SJSA1 (cell line): ENCODE measurements at places on chromosomes 16 and 17. TPM values are rescaled to one million over a fixed set of nuclear protein-coding genes. Genes with fewer than 3 reads are reported as not detected.

- H3K36me3 ChIP-seq, result peaks cover 25% of the 10 kb centered on the region
- no peak overlapping the region for H3K27ac ChIP-seq
- DNase-seq, result peak; percentile 85
- H3K4me1 ChIP-seq, result peaks cover 50% of the 10 kb centered on the region
- H3K4me3 ChIP-seq, result peak overlapping the region; percentile 56
Measured at GRCh38 chr17:72121164-72122009, 567 bp downstream of the SOX9 start.

DNA sequence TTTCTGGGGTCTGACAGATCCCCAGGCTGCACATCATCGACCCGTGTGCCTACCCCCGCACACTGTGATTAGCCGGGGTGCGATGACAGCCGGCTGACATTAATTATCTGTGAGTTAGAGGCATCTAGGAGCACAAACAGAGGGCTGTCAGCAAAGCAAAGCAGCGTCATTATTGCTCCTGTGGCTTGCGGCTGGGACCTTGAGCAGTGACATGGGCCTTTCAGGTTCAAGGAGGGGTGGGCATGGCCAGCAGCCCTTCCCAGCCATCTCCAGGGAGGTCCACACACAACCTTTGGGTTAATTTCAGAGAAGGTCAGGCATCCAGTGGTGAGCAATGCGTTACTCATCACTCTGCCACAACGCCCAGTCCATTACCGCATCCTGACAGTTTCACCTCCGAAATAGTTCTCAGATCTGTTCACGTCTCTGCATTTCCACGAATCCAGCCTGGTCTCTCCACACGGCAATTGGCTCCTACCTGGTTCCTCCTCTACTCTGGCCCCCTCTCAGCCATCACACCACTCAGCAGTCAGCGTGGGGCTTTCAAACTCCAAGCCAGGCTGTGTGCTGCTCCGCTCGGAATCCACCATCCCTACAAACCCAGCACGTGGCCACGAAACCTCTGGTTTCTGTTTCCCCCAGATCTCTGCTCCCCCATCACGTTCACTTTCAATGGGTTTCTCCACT is 249.7 kb upstream of the C16orf82 start:
- peaks cover 12% of the 10 kb centered on the region for H3K4me1 ChIP-seq
- no peak overlapping the region for H3K27ac ChIP-seq
- no peak overlapping the region for H3K4me3 ChIP-seq
- 0 out of 2 replicates have a peak, but pooled peaks cover 3% of the 10 kb centered on the region for H3K27me3 ChIP-seq

The SPAG5 gene
- total RNA-seq, result 105 and 108 TPM in 2 replicates

DNA sequence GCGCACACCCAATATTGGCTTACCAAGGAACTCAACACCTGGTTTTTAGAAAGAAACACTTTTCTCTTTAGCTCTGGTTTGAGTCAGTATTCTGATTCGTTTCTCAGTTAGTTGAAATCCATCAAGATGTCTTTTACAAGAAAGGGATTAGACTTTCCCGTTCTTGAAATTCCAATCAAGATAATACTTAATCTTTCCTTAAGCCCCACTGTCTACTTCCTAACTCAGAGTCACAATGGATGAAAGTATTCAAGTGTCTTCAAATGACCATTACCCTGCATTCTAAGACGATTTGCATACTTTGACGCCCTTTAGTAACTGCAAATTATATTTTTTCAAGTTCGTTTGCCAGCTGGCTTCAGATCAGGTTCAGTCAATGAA is 189.8 kb downstream of the USP22 start:
- H3K4me1 ChIP-seq, result no peaks in the 10 kb centered on the region
- H3K4me3 ChIP-seq, result no peak overlapping the region
- H3K27ac ChIP-seq, result no peak overlapping the region
- no peaks in the 10 kb centered on the region for H3K36me3 ChIP-seq
- H3K27me3 ChIP-seq, result 0 out of 2 replicates have a peak, but pooled peaks cover 9% of the 10 kb centered on the region

- peaks cover 67% of the 10 kb centered on the region for H3K4me1 ChIP-seq
- H3K36me3 ChIP-seq, result peaks cover 3% of the 10 kb centered on the region; the same call in 1 of the 2 replicates
- no peak overlapping the region for H3K4me3 ChIP-seq
- H3K27me3 ChIP-seq, result no peaks in the 10 kb centered on the region
- DNase-seq, result no peak
Measured at GRCh38 chr16:24996301-24996700, 18.9 kb downstream of the ARHGAP17 start.

- no peaks in the 10 kb centered on the region for H3K27me3 ChIP-seq
- peak; percentile 53 for DNase-seq
- no peak overlapping the region for H3K27ac ChIP-seq
- no peak overlapping the region for H3K4me3 ChIP-seq
Measured at GRCh38 chr17:29778956-29779811, 150.8 kb downstream of the SSH2 start.

DNA sequence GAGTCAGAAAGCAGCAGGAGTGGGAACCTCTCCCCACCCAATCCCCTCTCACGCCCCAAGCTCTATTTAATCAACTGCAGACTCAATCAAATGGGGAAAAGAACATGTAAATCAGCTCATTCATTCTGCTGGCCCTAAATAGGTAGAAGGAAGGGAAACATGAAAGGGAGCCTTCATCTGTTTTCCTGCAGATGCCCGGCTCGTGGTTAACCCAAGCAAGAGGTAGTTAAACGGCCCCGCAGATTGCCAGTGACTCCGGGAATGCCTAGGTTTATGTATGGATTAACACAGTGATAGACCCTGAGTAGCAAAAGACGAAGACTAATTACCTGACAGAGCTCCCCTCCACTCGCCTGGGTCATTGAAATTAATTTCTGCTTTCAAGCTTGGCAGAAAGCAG is 542.0 kb downstream of the WWOX start:
- no peaks in the 10 kb centered on the region for H3K36me3 ChIP-seq
- no peak overlapping the region for H3K4me3 ChIP-seq
- H3K27ac ChIP-seq, result no peak overlapping the region
- peaks cover 26% of the 10 kb centered on the region for H3K4me1 ChIP-seq
- no peaks in the 10 kb centered on the region for H3K27me3 ChIP-seq

DNA sequence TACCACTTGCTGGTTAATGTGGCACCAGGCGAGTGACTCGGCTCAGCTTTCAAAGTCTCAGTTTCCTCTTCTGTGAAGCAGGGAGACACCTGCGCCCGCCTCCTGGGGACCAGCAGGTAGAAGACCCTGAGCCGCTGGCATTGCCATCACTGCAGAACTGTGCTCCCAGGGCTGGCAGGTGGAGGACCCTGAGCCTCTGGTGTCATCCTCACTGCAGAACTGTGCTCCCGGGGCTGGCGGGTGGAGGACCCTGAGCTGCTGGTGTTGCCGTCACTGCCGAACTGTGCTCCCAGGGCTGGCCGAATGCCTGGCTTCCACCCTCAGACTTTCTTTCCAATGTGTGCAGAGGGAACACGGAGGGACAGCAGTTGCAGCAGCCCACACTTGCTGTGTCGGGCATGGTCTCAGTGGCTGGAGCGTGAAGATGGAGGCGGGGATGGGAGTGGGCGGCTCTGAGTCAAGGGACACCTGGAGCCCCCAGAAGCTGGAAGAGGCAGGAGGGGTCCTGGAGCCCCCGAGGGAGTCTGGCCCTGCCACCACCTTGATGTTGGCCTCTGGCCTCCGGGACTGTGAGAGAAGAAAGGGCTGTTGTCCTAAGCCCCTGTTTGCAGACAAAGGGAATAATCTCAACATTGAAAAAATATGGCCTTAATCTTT is 75.8 kb upstream of the METTL9 start:
- no peaks in the 10 kb centered on the region for H3K27me3 ChIP-seq
- no peak overlapping the region for H3K27ac ChIP-seq
- peaks cover 19% of the 10 kb centered on the region for H3K4me1 ChIP-seq
- DNase-seq, result no peak

- peak within 1 kb of the TSS; percentile 25 for H3K4me3 ChIP-seq
- no peak within 1 kb of the TSS for H3K27ac ChIP-seq
- H3K27me3 ChIP-seq, result peaks cover 98% of the 10 kb centered on the region
- DNase-seq, result no peak
- no peaks in the 10 kb centered on the region for H3K36me3 ChIP-seq
Measured at GRCh38 chr17:48626245-48627117, at the start of gene HOXB9. HOXB9 (minus strand) TSS chr17:48626358; CDS start chr17:48626269, 89 bp downstream.

The PRKCB gene
- total RNA-seq, result 1.8 and 4.2 TPM in 2 replicates

GRCh38 chr16:88303890-88304819 is 78.6 kb upstream of the ZNF469 start:
- H3K36me3 ChIP-seq, result no peaks in the 10 kb centered on the region; the same call in 1 of the 2 replicates
- peaks cover 70% of the 10 kb centered on the region for H3K4me1 ChIP-seq
- DNase-seq, result peak; percentile 96

The METTL9 gene
- total RNA-seq, result 160 and 196 TPM in 2 replicates

GRCh38 chr16:57677622-57678369 is 9.7 kb downstream of the ADGRG3 start:
- H3K4me3 ChIP-seq, result no peak overlapping the region
- H3K27me3 ChIP-seq, result no peaks in the 10 kb centered on the region; the same call in 1 of the 2 replicates
- 0 out of 2 replicates have a peak, but pooled peaks cover 2% of the 10 kb centered on the region for H3K4me1 ChIP-seq

DNA sequence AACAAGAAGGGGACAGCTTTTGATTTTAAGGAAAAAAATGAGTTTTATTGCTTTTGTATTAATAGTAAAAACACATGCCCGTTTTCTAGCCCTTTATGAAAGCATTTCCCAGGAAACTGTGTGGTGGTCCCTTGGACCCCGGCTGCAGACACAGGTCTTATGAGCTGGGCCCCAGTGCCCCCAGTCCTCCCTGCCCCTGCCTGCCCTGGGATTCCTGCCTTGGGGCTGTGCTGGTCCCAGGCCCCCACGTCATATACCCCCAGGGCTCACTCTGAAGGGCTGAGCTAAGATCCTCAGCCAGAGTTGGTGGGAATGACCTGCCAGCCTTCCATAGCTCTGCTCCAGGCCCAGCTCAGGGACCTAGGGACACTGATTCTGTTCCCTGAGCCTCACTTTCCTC is 30.8 kb downstream of the GINS2 start:
- H3K27me3 ChIP-seq, result no peaks in the 10 kb centered on the region
- H3K36me3 ChIP-seq, result peaks cover 91% of the 10 kb centered on the region
- no peak overlapping the region for H3K27ac ChIP-seq
- no peak for DNase-seq
- H3K4me3 ChIP-seq, result no peak overlapping the region

GRCh38 chr17:34110315-34110714 is 144.8 kb upstream of the CCL2 start:
- H3K36me3 ChIP-seq, result no peaks in the 10 kb centered on the region
- no peak for DNase-seq
- H3K4me1 ChIP-seq, result no peaks in the 10 kb centered on the region
- no peak overlapping the region for H3K4me3 ChIP-seq
- H3K27me3 ChIP-seq, result peaks cover 2% of the 10 kb centered on the region; the same call in 1 of the 2 replicates
- H3K27ac ChIP-seq, result no peak overlapping the region

- no peak overlapping the region for H3K4me3 ChIP-seq
- H3K36me3 ChIP-seq, result peaks cover 90% of the 10 kb centered on the region
- no peaks in the 10 kb centered on the region for H3K4me1 ChIP-seq
- H3K27ac ChIP-seq, result no peak overlapping the region
Measured at GRCh38 chr17:76063875-76064546, 8.3 kb downstream of the SRP68 start.

- no peak overlapping the region for H3K27ac ChIP-seq
- H3K4me1 ChIP-seq, result no peaks in the 10 kb centered on the region; the same call in 1 of the 2 replicates
- no peak for DNase-seq
- no peaks in the 10 kb centered on the region for H3K36me3 ChIP-seq
- peaks cover 10% of the 10 kb centered on the region for H3K27me3 ChIP-seq
- no peak overlapping the region for H3K4me3 ChIP-seq
Measured at GRCh38 chr16:71430744-71431143, 11.1 kb downstream of the TLE7 start.

- peaks cover 69% of the 10 kb centered on the region for H3K36me3 ChIP-seq
- no peak overlapping the region for H3K4me3 ChIP-seq
- no peak for DNase-seq
- H3K4me1 ChIP-seq, result no peaks in the 10 kb centered on the region
Measured at GRCh38 chr17:61822326-61823285, 40.7 kb downstream of the BRIP1 start.

DNA sequence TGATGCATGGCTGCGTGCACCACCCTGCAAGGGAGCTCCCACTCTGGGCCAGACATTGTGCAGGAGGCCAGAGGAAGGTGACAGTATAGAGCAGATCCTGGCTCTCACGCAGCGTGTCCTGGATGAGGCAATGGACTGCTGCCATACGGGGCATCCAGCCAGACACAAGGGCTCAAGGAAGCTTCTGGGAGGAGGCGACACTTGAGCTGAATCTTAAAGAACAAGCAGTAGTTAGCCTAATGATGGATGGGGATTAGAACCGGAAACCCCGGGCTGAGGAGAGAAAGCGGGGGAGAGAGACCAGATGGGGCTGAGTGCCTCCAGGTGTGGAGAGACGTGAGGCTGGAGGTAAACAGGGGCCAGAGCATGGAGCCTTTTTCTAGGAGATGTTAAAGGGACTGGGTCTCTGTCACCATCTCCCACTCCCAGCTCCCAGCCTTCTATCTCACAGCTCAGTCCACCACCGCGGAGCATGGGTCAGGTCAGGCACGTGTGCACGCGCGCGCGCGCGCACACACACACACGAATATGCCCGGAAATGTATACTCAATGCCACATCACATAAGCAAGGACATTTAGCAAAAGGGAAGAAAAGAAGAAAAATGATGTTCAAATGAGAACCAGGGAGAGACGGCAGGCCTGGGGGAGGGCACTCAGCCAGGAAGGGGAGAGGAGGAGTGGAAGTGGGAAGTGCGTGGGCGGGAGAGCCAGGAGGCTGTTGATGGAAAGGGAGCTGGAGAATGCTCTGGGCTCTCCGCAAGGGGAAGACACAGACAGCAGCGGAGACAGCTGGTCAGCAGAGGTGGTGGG is 46.3 kb downstream of the CCDC42 start:
- no peaks in the 10 kb centered on the region for H3K36me3 ChIP-seq
- peak; percentile 69 for DNase-seq
- H3K4me3 ChIP-seq, result no peak overlapping the region
- peak overlapping the region; percentile 97 for H3K27ac ChIP-seq
